Right lobe of liver (tissue), 6 donors: ENCODE measurements at places on chromosomes 2 and 18. TPM values are rescaled to one million over a fixed set of nuclear protein-coding genes. Genes with fewer than 3 reads are reported as not detected.

GRCh38 chr2:143230506-143231253 is 101.5 kb downstream of the ARHGAP15 start:
- no peaks in the 10 kb centered on the region for H3K27me3 ChIP-seq
- H3K27ac ChIP-seq, result no peak overlapping the region
- H3K4me3 ChIP-seq, result no peak overlapping the region
- DNase-seq, result no peak

- no peaks in the 10 kb centered on the region for H3K36me3 ChIP-seq
- no peak for DNase-seq
- no peaks in the 10 kb centered on the region for H3K4me1 ChIP-seq
- H3K4me3 ChIP-seq, result no peak overlapping the region
These were observed 360.6 kb upstream of the SLC14A2 start for GRCh38 chr18:45254709-45255082.

DNA sequence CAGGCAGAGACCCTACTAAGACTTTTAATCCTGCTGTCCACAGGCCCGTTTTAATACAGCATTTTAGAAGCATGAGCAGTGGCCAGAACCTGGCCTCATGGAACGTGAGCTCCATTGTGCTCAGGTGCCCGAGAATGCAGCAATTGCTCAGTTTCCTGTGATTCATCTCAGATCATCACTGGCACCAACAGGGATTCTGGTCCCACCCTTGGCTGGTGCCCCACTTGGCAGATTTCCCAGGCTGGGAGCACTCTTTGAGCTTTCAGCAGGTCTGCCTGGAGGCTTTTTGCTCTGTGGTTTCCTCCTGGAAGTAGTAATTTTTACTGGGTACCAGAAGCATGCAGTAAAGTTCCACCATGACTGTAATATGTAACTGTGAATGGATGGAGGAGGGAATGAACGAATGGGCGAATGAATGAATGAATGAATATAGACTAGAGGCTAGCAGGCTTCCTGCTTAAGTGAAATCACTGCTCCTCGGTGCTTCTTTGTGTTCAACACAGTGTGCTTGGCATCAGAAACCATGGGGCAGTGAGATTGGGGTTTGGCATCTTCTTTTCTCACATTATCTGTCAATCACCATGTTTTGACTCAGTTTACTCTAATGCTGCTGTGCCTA is 312.9 kb downstream of the PRKCE start:
- H3K4me1 ChIP-seq, result no peaks in the 10 kb centered on the region
- DNase-seq, result peak; percentile 64
- H3K27ac ChIP-seq, result no peak overlapping the region
- no peaks in the 10 kb centered on the region for H3K36me3 ChIP-seq

DNA sequence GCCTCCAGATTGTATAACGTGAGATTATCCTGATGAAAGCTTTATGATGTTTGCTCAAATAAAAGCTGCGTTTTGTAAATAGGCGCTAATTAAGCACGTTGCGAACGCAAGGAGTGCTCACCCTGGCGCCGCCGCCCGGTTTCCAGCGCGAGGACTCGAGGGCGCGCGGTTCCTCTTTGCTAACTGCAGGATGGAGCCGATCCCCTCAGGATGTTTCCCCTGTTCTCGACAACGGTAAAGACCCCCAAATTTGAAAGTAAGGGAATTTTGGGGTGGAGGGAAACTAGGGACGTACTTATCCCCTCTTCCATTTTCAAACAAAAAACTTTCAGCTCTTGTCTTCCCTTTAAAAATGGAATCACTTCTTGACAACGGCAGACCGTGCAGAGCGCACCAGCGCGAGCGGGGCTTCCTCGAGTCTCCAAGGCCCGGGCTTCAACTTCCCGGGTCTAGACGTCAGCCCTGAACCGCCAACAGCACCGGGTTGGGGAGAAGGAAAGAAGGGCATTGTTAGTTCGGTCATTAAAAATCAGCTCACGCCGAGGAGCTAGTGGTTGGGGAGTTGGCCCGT is 1.1 kb upstream of the GBX2 start:
- H3K27me3 ChIP-seq, result peaks cover 73% of the 10 kb centered on the region
- H3K36me3 ChIP-seq, result no peaks in the 10 kb centered on the region
- no peaks in the 10 kb centered on the region for H3K4me1 ChIP-seq
- H3K27ac ChIP-seq, result no peak overlapping the region
- DNase-seq, result no peak

DNA sequence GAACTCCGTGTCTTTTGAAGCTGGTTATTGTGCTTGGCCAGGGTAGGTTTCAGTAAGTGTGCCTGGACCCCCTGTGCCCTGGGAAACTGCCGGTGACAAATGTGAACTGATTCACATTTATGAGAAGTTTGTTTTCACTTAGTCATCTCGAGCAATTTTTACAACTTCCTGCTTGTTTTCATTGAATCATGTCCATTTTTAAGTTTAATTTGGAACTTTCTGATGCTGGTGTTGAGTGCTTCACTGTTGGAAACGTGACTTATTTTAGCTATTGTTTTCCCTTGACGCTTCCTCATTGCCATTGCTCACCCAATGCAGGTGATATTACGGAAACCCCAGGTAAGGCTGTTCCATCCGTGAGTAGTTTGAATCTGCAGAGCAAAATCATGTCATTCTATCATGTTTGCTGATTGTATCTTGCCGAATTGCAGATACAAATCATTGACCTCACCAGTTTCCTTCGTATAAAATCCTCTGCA is 97.2 kb downstream of the RTN4 start:
- no peaks in the 10 kb centered on the region for H3K36me3 ChIP-seq
- no peak overlapping the region for H3K4me3 ChIP-seq
- no peaks in the 10 kb centered on the region for H3K4me1 ChIP-seq
- DNase-seq, result no peak
- no peak overlapping the region for H3K27ac ChIP-seq

- H3K27me3 ChIP-seq, result no peaks in the 10 kb centered on the region
- H3K4me1 ChIP-seq, result no peaks in the 10 kb centered on the region
- H3K4me3 ChIP-seq, result no peak overlapping the region
- no peak for DNase-seq
- H3K27ac ChIP-seq, result no peak overlapping the region
These were observed 133.7 kb downstream of the GALNT3 start for GRCh38 chr2:165660361-165660760.

DNA sequence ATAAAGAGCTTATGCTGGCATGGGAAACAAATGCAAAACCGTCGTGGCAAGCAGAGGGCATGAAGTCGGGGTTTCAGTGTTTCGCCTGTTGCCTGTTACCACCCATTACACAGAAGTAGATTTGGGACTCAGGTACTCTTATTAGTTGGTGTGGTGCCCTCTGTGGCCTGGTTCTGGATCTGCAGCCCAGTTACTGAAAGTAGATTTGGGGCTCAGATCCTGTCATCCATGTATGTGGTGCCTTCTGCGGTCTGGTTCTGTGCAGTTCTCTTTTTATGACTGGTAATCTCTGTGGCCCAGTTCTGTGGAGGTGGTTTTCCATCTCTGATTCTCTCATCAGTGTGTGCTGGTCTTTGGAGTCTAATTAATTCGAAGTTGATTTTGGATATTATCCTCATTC is 45.2 kb downstream of the ADNP2 start:
- no peaks in the 10 kb centered on the region for H3K27me3 ChIP-seq
- H3K4me1 ChIP-seq, result peaks cover 11% of the 10 kb centered on the region
- H3K27ac ChIP-seq, result no peak overlapping the region
- DNase-seq, result no peak
- no peak overlapping the region for H3K4me3 ChIP-seq
- no peaks in the 10 kb centered on the region for H3K36me3 ChIP-seq

DNA sequence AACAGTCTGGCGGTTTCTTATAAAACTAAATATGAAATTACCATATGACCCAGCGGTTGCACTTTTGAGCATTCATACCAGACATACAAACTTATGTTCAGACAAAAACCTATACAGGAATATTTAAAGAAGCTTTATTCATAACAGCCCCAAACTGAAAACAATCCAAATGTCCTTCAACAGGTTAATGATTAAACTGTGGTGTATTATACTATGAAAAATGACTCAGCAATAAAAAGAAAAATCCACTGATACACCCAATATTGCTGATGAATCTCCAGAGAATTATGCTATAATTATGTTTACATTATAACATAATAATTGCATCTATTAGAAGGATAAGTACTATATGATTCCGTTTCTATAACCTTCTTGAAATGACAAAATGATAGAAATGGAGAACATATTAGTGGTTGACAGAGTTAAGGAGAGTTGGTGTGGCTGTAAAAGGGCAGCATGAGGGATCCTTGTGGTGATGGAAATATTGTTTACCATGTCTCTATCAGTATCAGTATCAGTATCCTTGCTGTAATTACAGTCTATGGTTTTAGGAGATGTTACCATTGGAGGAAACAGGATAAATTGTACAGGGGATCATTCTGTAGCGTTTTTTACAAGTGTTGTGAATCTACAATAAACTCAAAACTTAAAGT is 127.1 kb downstream of the DSC3 start:
- H3K27ac ChIP-seq, result no peak overlapping the region
- no peaks in the 10 kb centered on the region for H3K4me1 ChIP-seq
- no peak for DNase-seq
- H3K4me3 ChIP-seq, result no peak overlapping the region

- no peak overlapping the region for H3K27ac ChIP-seq
- no peaks in the 10 kb centered on the region for H3K36me3 ChIP-seq
- no peaks in the 10 kb centered on the region for H3K27me3 ChIP-seq
- peak overlapping the region; percentile 42 for H3K4me3 ChIP-seq
These were observed 3.4 kb upstream of the TET3 start for GRCh38 chr2:73981081-73982001.

DNA sequence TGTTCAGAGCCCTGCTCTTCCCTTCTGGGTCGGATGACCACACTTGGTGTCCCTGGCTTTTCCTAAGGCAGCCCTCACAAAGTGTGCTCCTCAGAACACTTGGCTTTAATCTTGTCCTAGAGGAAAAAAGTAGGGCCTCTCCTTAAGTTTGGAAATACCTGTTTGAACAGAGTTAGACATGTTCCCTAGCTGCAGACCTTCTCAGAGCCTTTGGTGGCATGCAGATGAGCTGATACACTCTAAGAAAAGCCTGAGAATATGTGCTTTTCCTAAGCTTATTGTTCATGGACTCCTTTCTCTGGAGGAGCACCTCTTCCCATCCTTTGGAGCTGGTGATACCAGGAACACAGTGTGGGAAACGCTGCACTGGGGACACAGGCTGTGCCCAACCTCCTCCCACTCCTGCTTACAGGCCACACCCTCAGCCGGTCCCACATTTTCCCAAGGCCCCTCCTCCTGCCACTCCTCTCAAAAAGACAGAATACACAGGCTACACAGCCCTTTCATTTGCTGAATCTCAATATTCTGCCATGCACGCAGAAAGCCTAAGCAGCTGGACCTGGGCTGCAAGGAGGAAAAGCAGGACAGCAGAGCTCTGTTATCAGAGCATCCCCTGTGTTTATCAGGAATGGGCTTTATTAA is 443.6 kb downstream of the NBAS start:
- no peak overlapping the region for H3K4me3 ChIP-seq
- no peaks in the 10 kb centered on the region for H3K36me3 ChIP-seq

- no peak overlapping the region for H3K4me3 ChIP-seq
- no peaks in the 10 kb centered on the region for H3K36me3 ChIP-seq
- H3K27me3 ChIP-seq, result no peaks in the 10 kb centered on the region
These were observed 54.1 kb downstream of the TAF1B start for GRCh38 chr2:9897331-9897737.

- H3K4me1 ChIP-seq, result no peaks in the 10 kb centered on the region
- no peaks in the 10 kb centered on the region for H3K36me3 ChIP-seq
- no peak overlapping the region for H3K4me3 ChIP-seq
- H3K27me3 ChIP-seq, result no peaks in the 10 kb centered on the region
- DNase-seq, result no peak
These were observed 31.9 kb upstream of the CDH2 start for GRCh38 chr18:28208712-28209265.

DNA sequence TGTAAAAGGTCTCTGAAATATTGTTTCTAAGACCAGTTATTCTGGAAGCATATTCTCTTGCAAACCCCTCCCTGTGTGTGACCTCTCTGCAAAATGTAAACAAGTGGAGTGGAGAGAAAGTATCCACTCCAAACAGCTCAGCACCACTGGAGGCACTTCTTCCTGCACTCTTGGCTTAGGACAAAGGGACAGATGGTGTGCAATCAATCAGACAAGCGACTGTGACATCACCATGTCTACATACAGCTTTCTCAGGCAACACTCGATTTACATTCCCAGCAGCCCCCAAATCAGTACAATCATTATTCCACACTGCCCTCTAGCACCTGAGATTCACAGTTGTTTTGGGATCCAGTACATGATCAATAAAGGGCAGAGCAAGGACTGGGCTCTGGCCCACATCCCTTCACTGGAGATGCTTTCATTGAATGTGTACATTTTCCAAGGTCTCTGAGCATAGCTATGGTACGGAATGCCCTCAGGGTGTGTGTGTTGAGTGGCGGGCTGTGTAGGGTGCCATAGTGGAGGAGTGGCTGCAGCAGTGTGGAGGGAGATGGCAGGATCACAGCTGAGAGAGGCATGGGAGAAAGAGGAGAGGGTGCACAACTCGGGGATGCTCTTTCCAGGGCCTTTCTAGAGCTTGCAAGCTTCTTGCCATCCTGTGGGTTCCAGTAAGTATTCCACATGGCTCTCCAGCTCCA is 311.8 kb upstream of the ST6GAL2 start:
- no peaks in the 10 kb centered on the region for H3K36me3 ChIP-seq
- H3K27ac ChIP-seq, result no peak overlapping the region
- H3K4me1 ChIP-seq, result no peaks in the 10 kb centered on the region
- H3K4me3 ChIP-seq, result no peak overlapping the region

- DNase-seq, result no peak
- H3K27ac ChIP-seq, result no peak overlapping the region
- H3K4me3 ChIP-seq, result no peak overlapping the region
- H3K4me1 ChIP-seq, result no peaks in the 10 kb centered on the region
- no peaks in the 10 kb centered on the region for H3K36me3 ChIP-seq
- H3K27me3 ChIP-seq, result no peaks in the 10 kb centered on the region
These were observed 413.6 kb downstream of the PTH2R start for GRCh38 chr2:208820014-208820688.

- no peak for DNase-seq
- H3K36me3 ChIP-seq, result no peaks in the 10 kb centered on the region
- H3K4me1 ChIP-seq, result no peaks in the 10 kb centered on the region
- no peak overlapping the region for H3K4me3 ChIP-seq
These were observed 46.6 kb upstream of the RHOB start for GRCh38 chr2:20400306-20400705.

GRCh38 chr18:54260396-54261072 is 8.8 kb upstream of the POLI start:
- H3K27me3 ChIP-seq, result no peaks in the 10 kb centered on the region
- DNase-seq, result no peak
- H3K4me3 ChIP-seq, result no peak overlapping the region
- H3K27ac ChIP-seq, result no peak overlapping the region
- H3K36me3 ChIP-seq, result no peaks in the 10 kb centered on the region

DNA sequence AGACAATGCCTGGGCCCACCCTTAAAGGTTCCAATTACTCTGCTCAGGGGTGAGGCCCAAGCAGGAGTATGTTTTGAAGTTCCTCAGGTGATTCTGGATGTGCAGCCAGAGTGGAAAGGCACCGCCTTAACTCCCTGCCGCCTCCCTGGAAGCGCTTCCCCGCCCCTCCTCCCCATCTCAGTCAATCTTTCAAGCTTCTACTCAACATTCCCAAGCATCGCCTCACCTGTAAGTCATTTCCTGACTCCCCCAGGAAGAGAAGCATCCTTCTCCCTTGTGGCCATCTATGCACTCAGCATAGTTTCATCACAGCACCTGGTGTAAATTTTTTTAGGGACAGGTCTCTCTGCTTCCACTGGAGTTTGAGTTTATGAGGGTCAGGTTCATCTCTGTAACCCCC is 67.5 kb downstream of the MYL12B start:
- no peaks in the 10 kb centered on the region for H3K36me3 ChIP-seq
- no peak overlapping the region for H3K27ac ChIP-seq
- no peak for DNase-seq
- H3K4me3 ChIP-seq, result no peak overlapping the region
- H3K4me1 ChIP-seq, result no peaks in the 10 kb centered on the region

Gene FSHR
- total RNA-seq, result not detected

Gene IL36RN
- total RNA-seq, result not detected

Gene CCDC74A
- 1.2 TPM for total RNA-seq
